Stimulated activated CD4-positive, alpha-beta T cell treated with anti-CD3 and anti-CD28 coated beads, Interleukin-4, amount 100 ng/mL, for 24 hours (primary cell): ENCODE measurements at places on chromosomes 12 and 14.

DNA sequence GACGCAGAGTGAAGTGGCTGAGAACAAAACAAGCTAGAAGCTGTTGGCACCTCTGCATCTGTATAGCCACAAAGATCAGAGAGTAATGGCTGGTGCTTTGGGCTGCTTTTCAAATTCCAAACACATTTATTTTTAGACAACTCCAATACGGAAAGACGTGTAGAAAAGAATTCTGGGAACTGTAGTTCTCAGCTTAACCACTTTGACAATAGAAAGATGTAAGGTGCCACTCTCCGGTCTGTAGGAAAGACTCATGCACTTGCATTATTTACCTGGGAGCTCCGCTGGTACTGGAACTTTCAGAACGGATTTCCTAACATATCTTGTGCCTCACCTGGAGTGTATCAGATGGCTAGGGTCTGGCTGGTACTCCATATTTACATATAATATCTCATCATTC, 1.8 kb upstream of the OR4K2 start:
- DNase-seq: no peak

DNA sequence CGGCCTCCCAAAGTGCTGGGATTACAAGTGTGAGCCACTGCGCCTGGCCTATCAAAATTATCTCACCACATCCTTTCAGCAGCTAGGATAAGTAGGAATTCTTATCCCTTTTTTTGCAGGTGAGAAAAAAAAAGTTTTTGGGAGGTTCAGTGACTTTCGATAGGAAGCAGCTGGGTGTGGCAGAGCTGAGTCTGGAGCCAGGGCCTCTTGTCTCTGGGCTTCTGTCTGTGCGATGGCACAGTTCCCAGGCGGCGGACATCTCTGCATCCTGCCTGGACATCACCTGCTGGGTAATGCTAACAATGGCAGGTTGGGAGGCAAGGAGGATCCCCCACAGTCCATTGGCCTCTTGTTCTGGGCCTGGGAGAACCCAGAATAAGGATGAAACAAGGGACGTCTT, 12.5 kb downstream of the NRXN3 start:
- no peak for DNase-seq

DNA sequence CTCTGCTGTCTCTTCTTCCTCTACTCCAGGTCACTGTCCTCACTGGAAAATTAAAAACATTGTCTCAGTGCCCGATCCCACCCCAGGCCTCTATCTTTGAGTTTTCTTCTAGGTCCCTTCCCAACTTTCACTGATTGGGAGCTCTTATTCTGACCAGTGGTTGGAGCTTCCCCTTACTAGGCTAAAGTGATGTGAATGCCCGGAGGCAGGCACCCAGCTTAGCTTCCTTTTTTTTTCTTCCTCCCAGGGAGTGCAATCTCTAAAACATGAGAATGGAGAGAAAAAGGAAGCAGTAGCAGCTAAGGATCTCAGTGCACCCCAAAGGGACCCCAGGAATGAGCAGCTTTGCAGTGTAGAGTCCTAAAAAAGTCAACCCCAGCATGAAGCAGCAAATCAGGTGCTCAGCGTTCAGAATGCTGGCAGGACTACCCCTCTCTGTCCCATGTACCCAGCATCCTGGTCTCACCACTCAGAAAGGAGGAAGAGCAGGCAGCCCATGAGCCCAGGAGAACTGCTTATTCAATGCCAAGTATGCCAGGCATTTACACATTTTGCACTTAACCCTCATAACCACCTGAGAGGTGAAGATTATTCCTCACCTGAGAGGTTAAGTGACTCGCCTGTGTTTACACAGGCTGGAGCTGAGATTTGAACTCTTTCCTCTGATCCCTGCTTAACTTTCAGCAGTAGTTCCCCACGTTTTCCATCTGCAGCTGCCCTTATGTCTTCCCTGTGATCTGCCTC, 146.2 kb upstream of the PWP1 start:
- DNase-seq: no peak

GRCh38 chr14:32985866-32986265, 47.2 kb downstream of the NPAS3 start:
- no peak for DNase-seq

GRCh38 chr12:92478692-92479091, 224.1 kb upstream of the PLEKHG7 start:
- no peak for DNase-seq

DNA sequence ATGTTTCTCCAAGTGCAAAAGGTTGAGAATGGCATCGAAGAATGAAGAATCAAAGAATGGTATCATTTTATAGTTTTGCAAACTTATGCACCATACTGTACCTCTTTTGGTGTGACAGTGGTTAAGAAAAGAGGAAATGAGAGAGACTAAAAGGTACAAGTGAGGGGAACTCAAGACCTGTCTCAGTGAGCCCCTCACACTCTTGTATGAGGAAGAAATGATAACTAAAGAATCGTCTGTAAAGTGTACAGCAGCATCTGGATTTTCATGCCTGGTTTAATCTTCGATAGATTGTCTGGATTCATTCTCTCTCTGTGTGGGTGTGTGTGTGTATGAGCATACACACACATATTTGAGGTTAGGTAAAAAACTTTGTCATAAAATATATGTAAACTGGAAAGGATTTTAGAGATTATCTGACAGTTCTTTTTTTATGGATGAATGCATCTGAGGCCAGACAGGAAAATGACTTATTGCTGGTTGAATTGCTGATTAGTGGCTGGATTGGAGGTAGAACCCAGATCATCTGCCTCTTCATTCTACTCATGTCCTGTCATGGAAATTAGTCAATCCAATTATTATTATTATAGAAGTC, 16.0 kb upstream of the SLC38A2 start:
- no peak for DNase-seq

GRCh38 chr12:121452340-121452984, 52.5 kb downstream of the RNF34 start:
- no peak for DNase-seq

GRCh38 chr14:90053044-90053443, 8.8 kb upstream of the KCNK13 start:
- DNase-seq: no peak

GRCh38 chr14:62133776-62134550, 371.7 kb downstream of the SNAPC1 start:
- DNase-seq: no peak

DNA sequence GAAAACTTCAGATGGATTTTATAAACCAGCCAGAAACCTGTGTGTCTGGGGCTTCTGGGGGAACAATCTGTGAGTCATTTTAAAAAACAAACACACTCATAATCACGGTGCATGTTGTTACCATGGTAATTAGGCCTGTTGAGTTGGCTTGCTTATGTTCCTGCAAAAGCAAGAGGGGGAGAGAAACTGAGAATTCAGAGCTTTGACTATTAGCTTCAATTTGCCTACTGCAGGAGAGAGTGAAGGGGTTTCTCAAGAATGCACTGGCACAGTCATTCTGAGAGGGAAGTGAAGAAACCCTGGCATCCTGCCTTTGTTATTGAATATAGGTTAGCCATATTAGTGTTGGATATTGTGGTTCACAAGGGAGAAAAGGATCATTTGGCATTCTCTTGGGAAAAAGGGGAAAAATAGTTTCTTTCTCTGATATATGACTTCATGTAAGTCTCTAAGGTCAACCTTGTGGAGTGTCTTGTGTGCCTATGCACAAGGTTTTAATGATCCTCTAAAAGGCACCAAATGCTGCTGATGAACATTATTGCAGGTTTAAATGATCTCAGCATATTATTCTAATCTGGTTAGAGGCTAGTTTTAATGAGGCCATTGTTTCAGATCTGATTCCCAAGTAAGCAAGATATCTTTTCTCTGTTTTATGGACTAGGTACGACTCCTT, 12.9 kb downstream of the GNG2 start:
- peak; percentile 58 for DNase-seq

DNA sequence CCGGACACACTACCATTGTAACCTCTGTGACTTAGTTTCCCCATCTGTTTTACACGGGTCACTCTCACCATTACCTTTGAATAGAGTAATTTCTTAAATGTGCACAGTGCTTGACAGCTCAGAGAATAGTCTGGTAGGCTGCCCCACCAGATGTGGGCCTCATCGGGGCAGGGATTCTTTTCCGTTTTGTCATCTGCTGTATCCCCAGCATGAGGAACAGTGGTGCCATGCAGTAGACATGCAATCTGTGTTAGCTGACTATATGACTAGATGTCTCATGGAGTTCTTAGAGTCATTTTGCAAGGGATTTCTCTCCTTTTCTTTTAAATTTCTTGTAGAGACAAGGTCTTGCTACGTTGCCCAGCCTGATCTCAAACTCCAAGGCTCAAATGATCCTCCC, 44.9 kb upstream of the PLEKHG3 start:
- DNase-seq: no peak

GRCh38 chr12:6569312-6569711, 1.2 kb upstream of the NOP2 start:
- no peak for DNase-seq

DNA sequence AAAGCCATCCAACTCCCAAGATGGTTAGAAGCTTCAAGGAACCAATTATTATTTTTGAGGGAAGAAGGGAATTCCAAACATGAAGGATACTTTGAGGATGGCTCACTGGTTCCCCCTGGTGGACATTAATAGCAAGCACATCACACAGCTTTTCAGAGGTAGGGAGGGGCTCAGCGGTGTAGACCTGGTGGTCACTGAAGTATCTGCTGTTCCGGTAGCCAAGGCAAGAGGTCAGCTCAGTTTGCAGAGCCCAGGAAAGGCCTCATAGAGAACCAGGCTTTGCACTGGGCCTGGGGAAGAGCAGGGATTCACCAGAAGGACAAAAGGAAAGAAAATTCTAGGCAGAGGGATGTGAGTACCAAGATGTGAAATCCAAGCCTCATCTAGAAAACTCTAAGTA, 118.7 kb downstream of the KSR2 start:
- DNase-seq: peak; percentile 4

- DNase-seq: peak; percentile 70
Observed at GRCh38 chr14:50560931-50561285, 963 bp downstream of the ATL1 start.

DNA sequence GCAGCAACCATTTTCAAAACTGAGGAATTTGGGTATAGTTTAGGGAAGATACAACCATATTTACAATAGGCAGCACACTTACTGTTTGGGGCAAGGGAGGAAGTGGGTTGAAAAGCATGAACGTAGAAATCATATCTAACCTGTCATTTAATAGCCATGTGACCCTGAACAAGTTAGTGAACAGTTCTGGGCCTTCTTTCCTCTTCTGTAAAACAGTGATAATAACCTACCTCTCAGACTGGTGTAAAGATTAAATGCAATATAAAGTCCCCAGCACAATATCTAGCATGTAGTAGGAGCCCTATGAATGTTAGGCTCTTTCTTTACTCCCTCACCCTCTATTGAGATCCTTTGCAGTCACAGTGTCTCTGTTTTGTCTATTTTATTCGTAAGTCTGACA, 33.5 kb downstream of the A2ML1 start:
- DNase-seq: no peak

DNA sequence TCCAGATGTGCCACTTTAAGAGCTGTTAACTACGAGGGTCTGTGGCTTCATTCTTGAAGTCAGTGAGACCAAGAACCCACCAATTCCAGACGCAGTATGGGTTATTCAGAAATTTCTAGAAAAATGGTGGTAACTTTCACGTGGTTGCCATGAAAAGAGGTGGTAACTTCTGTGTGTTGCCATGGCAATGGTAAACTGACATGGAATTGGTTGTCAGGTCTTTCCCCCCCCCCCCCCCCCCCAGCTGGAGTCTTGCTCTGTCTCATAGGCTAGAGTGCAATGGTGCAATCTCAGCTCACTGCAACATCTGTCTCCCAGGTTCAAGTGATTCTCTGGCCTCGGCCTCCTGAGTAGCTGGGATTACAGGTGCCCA, 18.8 kb upstream of the VWF start:
- no peak for DNase-seq

GRCh38 chr12:123712780-123713319, 697 bp downstream of the ATP6V0A2 start:
- no peak for DNase-seq
